ENCODE measurements at places on chromosomes 6 and 20. TPM values are rescaled to one million over a fixed set of nuclear protein-coding genes. Genes with fewer than 3 reads are reported as not detected.

HLA-DOB gene
- total RNA-seq, result 2.7 TPM

COL20A1 gene
- not detected for total RNA-seq

TRDN gene
- not detected for total RNA-seq

MOG gene
- total RNA-seq, result not detected

SNAP91 gene
- not detected for total RNA-seq

SPATA2 gene
- 10.2 TPM for total RNA-seq

SAPCD1 gene
- total RNA-seq, result 19.2 TPM

SNX5 gene
- 178 TPM for total RNA-seq

SLC35D3 gene
- not detected for total RNA-seq

SLC22A7 gene
- not detected for total RNA-seq

PNRC1 gene
- 66.9 TPM for total RNA-seq

CFAP206 gene
- total RNA-seq, result not detected

TINAG gene
- total RNA-seq, result not detected

Data from activated CD8-positive, alpha-beta memory T cell treated with anti-CD3 and anti-CD28 coated beads, Interleukin-2, amount 10 ng/mL, durations not matched to agents 7 days and 5 days (primary cell).